ENCODE measurements at places on chromosomes 1 and 21.
A peak's percentile ranks its signal among the peaks of the same experiment; 100 is the strongest.

DNA sequence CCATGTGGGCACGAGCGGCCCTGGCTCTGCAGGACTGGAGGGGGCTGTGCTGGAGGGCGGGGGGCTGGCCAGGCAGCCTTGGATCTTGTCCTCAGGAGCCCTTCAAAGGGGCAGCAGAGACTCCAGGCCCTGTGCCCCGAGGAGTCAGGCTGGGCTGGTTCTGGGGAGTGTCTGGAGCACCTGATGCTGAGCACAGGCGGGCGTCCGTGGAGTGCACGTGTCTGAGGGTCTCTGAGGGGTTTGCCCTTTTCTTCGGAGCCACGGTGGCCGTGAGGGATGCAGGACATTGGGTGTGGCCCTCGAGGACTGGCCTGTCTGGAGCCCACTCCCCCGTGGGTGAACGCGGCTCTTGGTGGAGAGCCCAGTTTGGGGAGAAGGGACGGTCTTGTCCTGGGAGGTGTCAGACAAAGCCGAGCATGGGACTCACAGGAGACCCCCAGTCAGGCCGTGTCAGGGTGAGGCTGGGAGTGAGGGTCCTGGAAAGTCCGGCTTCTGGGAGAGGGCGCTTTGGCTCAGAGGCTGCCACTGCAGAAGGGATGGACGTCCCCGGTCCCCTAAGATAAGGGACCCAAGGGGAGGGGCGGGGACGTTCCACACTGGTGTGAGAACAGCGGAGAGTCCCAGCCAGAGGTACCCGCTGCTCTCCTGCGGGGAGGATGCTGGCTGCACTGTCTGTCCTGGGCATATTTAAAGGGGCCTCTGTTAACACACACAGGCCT lies 60.8 kb downstream of the COL18A1 start:
- DNase-seq = no peak

DNA sequence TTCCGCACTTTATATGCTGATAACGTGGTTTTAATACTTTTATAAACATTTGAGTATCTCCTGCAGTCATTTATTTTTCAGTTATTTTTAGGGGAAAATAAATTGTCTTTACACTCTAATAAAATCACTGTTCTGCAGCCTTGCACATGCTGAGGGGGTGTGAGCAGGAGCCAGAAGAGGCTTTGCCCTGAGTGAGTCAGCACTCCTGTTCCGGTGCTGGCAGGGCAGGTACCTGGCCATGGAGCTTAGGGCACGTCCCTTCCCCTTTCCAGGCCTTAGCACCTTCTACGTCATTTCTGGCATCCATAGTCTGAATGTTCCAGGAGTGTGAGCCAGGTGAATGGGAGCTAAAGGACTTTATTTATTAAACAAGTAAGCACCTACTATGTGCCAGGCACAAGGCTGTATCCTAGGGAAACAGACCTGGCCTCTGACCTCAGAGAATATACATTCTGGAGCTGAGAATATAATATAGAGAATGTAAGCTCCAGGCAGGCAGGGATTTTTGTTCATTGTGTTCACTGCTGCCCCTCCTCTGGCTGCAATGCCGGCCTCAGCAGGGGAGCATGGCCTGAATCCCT lies 402.9 kb downstream of the PTPRU start:
- no peak for DNase-seq

DNA sequence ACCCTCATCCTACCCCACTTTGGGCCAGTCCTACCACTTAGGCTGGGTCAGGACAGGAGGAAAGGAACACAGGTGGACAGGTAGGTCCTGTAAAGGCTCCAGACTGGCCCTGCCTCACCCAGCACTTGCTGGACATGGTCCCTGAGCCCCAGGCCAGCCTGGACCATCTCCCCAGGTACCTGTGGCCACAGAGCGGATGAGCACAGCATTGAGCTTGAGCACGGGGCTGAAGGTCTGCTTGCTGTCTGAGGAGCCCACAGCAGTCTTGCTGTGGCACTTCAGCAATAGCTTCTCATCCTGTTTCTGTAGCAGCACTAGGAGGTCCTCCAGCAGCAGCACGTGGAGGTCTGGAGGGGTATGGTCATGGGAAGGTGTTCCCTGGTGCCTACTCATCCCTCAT lies 23.3 kb downstream of the LRRC71 start:
- no peak for DNase-seq

DNA sequence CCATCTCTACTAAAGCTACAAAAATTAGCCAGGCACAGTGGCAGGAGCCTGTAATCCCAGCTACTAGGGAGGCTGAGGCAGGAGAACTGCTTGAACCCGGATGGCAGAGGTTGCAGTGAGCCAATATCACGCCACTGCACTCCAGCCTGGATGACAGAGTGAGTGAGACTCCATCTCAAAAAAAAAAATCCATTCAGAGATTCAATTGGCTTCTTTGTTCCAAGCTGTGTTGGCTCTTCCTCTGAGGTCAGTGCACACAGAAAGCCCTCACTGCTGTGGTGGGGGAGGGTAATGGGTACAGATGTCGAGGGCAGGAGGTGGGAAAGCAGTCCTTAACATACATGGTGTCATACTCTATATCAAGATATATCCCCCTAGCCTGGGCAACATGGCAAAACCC lies 14.7 kb downstream of the TIE1 start:
- DNase-seq = no peak

- DNase-seq = peak; percentile 6
Observed at GRCh38 chr1:149848340-149849110, 50.8 kb upstream of the BOLA1 start.

GRCh38 chr1:14140831-14141401 lies 440.9 kb downstream of the PRDM2 start:
- DNase-seq = no peak

DNA sequence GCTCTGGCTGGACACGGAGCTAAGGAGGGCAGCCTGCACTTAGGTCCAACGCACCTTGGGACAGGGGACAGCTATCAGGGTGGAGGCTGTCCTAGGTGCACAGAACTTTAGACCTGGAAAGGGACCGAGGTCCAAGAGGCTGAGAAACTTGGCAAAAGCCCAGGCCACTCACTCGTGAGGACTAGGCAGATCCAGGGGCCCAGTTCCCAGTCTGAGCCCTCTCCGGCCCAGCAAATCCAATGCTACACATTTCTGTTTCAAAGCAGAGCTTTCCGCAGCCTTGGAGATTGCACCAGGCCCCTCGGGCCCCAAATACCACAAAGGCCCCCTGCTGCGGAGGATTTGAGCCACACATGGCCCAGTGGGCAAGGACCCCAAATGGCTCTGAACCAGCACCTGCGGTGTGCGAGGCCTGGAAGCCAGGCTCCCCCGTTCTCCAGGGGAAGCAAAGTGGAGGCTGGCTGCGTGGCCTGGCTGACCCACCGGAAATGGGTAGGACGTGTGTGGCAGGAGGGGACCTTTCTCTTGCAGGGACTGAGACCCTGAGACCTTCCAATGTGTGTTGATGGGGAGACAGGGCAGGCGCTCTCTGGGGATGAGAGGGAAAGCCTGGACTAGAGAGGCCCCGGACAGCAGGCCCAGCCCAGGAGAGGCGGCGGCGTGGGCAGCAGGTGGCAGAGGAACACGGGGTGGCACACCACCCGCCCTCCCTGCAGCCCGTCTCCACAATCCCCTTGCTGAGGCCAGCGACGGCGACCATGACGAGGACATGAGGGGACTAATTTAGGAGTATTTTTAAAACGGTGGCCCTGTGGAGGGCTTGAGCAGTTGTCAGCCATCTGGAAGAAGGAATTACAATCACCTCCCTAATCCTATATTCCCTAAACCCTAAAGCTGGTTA lies 118.7 kb downstream of the CASZ1 start:
- DNase-seq = peak; percentile 4

- no peak for DNase-seq
Observed at GRCh38 chr1:44135886-44136285, 5.5 kb downstream of the KLF18 start.

DNA sequence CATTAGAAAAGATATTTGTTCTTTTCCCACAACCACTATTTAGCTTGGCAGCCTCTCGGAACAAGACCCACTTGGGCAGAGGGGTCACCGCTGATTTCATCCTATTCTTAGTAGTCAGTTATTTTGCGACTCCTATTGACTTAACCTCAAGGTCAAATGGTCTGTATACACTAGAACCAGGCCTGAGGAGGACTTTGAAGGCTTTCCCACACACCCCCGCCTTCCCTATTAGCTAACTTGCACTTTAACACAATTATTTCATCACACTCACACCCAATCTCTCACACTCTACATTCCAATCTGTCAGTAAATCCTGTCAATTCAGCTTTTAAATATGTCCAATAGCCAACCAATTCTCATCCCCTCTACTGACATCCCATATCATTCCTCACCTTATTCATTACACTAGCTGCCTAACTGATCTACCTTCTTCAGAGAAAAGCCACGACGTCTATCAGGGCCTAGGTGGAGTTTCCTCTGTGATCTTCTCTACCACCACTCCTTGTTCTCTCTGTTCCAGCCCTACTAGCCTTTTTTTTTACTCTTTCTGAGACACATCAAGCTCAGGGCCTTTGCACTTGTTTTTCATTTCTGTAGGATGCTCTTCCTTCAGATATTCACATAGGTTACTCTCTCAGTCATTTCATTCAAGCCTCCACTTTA lies 1.0 kb upstream of the NIBAN1 start:
- DNase-seq = no peak

GRCh38 chr1:206636671-206637070 lies 1.3 kb downstream of the DYRK3 start:
- DNase-seq = peak; percentile 9

- peak; percentile 72 for DNase-seq
Observed at GRCh38 chr1:59498640-59499039, 201.7 kb downstream of the FGGY start.

- DNase-seq = no peak
Observed at GRCh38 chr1:108644984-108645383, 15.9 kb downstream of the HENMT1 start.

GRCh38 chr1:34147301-34147700 lies 17.7 kb downstream of the CSMD2 start:
- DNase-seq = no peak

- no peak for DNase-seq
Observed at GRCh38 chr21:45054227-45054926, 20.0 kb upstream of the ADARB1 start.

- DNase-seq = peak; percentile 66
Observed at GRCh38 chr1:20440785-20441200, 45.2 kb downstream of the CAMK2N1 start.

DNA sequence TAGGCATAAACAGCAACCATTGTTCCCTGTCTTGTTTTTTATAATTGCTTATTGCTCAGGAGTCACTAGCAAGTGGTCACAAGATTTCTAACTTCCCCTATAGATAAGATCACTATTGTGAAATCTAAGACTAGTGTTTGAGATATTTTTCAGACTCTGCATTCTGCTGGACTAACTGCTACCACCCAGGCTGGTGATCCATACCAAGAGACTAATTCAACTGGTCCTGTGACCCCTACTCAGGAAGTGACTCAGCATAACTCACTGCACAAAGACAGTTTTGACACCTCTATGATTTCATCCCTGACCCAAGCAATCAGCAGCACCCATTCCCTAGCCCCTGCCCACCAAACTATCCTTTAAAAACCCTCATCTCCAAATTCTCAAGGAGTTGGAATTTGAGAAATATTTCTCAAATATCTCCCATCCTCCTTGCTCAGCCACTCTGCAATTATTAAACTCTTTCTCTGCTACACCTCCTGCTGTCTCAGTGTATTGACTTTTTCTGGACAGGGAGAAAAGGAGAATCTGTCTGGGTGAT lies 52.7 kb downstream of the TRIM33 start:
- DNase-seq = peak; percentile 81

GRCh38 chr1:232048481-232048880 lies 421.9 kb downstream of the DISC1 start:
- no peak for DNase-seq

DNA sequence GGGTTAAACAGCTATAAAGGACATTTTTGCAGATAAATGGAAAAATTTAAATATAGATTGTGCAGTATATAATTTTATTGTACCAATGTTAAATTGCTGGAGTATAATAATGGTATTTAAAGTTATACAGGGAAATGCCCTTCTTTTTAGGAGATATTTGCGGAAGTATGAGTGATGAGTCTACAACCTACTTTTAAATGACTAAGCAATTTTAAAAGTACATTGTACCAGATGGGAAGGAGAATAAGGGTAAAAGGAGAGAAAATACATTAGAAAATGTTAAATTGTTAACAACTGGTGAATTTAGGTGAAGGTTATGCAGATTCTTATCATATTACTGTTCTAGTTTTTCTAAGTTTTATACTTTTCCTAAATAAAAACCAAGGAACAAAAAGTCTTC lies 91.8 kb downstream of the ZZZ3 start:
- DNase-seq = no peak

DNA sequence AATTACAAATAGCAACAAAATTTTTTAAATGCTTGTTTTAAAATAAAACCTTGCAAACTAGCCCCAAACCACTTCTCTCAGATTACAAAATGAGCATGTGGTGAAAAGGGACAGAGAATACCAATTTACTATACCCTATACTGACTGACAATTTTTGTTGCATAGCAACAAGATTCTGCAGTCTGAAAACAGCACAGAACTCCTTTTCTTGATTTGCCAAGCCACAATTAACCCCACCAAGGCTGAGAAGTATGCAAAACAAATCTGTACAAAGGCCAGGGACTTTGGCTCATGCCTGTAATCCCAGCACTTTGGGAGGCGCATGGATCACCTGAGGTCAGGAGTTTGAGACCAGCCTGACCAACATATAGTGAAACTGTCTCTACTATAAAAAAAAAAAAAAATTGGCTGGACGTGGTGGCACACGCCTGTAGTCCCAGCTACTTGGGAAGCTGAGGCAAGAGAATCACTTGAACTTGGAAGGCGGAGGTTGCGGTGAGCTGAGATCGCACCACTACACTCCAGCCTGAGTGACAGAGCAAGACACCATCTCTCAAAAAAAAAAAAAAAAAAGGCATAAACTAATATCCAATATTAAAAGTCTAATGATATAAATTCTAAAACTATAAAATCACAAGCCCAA lies 21.8 kb downstream of the ENAH start:
- DNase-seq = peak; percentile 27

DNA sequence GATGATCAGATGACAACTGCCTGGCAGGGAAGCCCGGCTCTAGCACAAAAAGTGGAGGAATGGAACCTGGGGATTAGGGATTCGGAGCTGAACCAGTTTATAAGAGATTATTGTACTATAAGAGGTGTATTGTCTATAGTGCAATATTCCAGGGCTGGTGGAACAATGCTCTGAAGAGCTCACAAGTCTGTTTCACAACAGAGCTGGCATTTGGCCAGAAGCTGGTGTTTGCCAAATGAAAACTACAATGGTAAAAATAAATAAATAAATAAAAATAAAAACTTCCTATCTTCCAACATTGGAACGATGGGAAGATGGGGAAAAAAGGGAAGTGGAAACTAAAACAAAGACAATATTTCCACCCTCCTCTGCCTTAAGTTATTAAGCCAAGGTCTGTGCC lies 73.5 kb downstream of the CHODL start:
- DNase-seq = no peak
